ENCODE measurements at places on chromosomes 6 and 20. TPM values are rescaled to one million over a fixed set of nuclear protein-coding genes. Genes with fewer than 3 reads are reported as not detected.

Gene NHLRC1
- 1.6 TPM for total RNA-seq

Gene PRPH2
- total RNA-seq = 0.70 TPM

Gene PLTP
- 37.1 TPM for total RNA-seq

Gene TREML2
- total RNA-seq = 0.22 TPM

Gene LST1
- total RNA-seq = 5.4 TPM

Gene SNAP91
- 1.4 TPM for total RNA-seq

Gene NMBR
- total RNA-seq = not detected

Gene OXT
- not detected for total RNA-seq

Gene C6orf136
- total RNA-seq = 49.1 TPM

Gene TRIM31
- not detected for total RNA-seq

Gene SCUBE3
- 5.2 TPM for total RNA-seq

Gene VNN1
- total RNA-seq = 0.30 TPM

Gene HBS1L
- 85.0 TPM for total RNA-seq

Gene CAGE1
- total RNA-seq = not detected

Gene CITED2
- total RNA-seq = 135 TPM

Gene ATP9A
- 25.4 TPM for total RNA-seq

Gene TINAG
- total RNA-seq = 0.70 TPM

Gene PACSIN1
- total RNA-seq = 10.3 TPM

Gene ZNF831
- total RNA-seq = 0.05 TPM

Gene CENPW
- total RNA-seq = 0.83 TPM

Gene C20orf202
- total RNA-seq = 0.13 TPM

Gene LGSN
- total RNA-seq = not detected

Gene BMP7
- 2.7 TPM for total RNA-seq
